ENCODE measurements at places on chromosomes 2 and 18. TPM values are rescaled to one million over a fixed set of nuclear protein-coding genes. Genes with fewer than 3 reads are reported as not detected.

GRCh38 chr2:61178603-61179545 lies 16.9 kb downstream of the C2orf74 start:
- H3K36me3 ChIP-seq: peaks cover 52% of the 10 kb centered on the region
- peak overlapping the region; percentile 94 for H3K27ac ChIP-seq
- H3K4me1 ChIP-seq: peaks cover 57% of the 10 kb centered on the region

GRCh38 chr2:220887271-220887870 lies 684.7 kb downstream of the EPHA4 start:
- no peak overlapping the region for H3K4me3 ChIP-seq
- H3K4me1 ChIP-seq: no peaks in the 10 kb centered on the region
- no peaks in the 10 kb centered on the region for H3K36me3 ChIP-seq
- H3K27ac ChIP-seq: no peak overlapping the region
- no peaks in the 10 kb centered on the region for H3K27me3 ChIP-seq

- no peak overlapping the region for H3K27ac ChIP-seq
- peaks cover 6% of the 10 kb centered on the region for H3K4me1 ChIP-seq
- H3K4me3 ChIP-seq: no peak overlapping the region
- peak; percentile 2 for DNase-seq
- H3K27me3 ChIP-seq: no peaks in the 10 kb centered on the region
- peaks cover 38% of the 10 kb centered on the region for H3K36me3 ChIP-seq
These were observed 108.4 kb downstream of the ALMS1 start for GRCh38 chr2:73494031-73494430.

DNA sequence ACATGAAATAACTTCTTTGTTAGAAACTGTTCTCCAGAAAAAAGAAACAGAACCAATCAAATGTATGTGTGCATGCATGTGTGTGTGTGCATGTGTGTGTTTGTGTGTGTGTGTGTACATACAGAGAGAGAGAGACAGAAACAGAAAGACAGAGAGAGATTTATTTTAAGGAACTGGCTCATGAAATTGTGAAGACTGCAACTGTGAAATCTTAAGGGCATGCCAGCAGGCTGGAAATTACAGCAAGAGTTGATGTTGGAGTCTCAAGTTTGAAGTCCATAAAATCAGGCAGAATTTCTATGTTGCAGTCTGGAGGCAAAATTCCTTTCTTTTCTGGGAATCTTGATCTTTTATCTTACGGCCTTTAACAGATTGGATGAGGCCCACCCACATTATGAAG lies 168.9 kb upstream of the CDH20 start:
- no peaks in the 10 kb centered on the region for H3K4me1 ChIP-seq
- no peaks in the 10 kb centered on the region for H3K36me3 ChIP-seq
- no peak overlapping the region for H3K4me3 ChIP-seq
- H3K27ac ChIP-seq: no peak overlapping the region

DNA sequence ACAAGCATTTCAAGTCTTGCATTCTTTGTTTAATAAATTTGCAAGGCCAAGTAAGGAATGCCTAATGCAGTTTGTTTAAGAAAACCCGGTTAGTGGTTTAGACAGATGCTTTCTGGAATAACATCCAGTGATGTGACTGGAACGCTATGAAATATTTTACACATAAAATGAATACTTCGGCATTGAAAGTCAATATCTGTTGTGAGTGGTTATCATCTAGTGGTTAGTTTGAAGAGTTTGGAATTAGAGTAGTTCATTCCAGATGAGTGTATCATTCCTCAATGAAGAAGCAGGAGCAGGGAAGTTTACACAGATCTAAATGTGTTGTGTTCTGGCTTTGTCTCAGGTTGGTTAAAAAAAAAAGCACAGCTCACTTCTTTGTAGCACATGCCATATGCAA lies 608.0 kb upstream of the PIK3C3 start:
- no peaks in the 10 kb centered on the region for H3K36me3 ChIP-seq
- H3K4me3 ChIP-seq: no peak overlapping the region

DNA sequence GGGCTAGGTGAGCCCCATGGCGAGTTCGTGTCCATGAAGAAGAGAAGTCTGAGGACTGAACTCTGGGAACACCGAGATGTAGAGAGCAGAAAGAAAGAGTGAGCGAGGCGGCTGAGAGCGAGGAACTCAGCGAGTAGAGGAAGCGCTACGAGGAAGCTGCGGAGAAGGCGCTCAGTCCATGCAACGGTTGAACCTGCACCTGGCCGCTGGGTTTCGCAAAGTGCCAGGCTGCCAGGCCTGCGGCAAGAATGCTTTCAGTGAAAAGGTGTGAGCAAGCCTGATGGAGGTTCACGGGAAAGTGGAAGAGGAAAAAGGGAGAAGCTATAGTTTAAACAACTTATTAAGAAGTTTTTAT lies 251.0 kb upstream of the TMEM200C start:
- DNase-seq: no peak
- H3K4me1 ChIP-seq: no peaks in the 10 kb centered on the region
- no peak overlapping the region for H3K27ac ChIP-seq
- no peaks in the 10 kb centered on the region for H3K27me3 ChIP-seq
- no peak overlapping the region for H3K4me3 ChIP-seq

- no peak overlapping the region for H3K27ac ChIP-seq
- peaks cover 20% of the 10 kb centered on the region for H3K4me1 ChIP-seq
- no peaks in the 10 kb centered on the region for H3K27me3 ChIP-seq
- no peak overlapping the region for H3K4me3 ChIP-seq
- peaks cover 6% of the 10 kb centered on the region for H3K36me3 ChIP-seq
- DNase-seq: no peak
These were observed 28.1 kb downstream of the CAMKMT start for GRCh38 chr2:44389895-44390294.

GRCh38 chr18:25639596-25639995 lies 287.6 kb upstream of the ZNF521 start:
- H3K36me3 ChIP-seq: no peaks in the 10 kb centered on the region
- no peak for DNase-seq
- no peak overlapping the region for H3K27ac ChIP-seq
- no peaks in the 10 kb centered on the region for H3K4me1 ChIP-seq
- no peaks in the 10 kb centered on the region for H3K27me3 ChIP-seq

- no peaks in the 10 kb centered on the region for H3K36me3 ChIP-seq
- no peak for DNase-seq
- no peaks in the 10 kb centered on the region for H3K4me1 ChIP-seq
- H3K27ac ChIP-seq: no peak overlapping the region
- no peak overlapping the region for H3K4me3 ChIP-seq
- no peaks in the 10 kb centered on the region for H3K27me3 ChIP-seq
These were observed 61.2 kb upstream of the LRRTM1 start for GRCh38 chr2:80365762-80366161.

GRCh38 chr2:49490710-49491109 lies 336.4 kb upstream of the FSHR start:
- no peaks in the 10 kb centered on the region for H3K4me1 ChIP-seq
- no peak overlapping the region for H3K4me3 ChIP-seq
- no peaks in the 10 kb centered on the region for H3K36me3 ChIP-seq
- H3K27ac ChIP-seq: no peak overlapping the region

DNA sequence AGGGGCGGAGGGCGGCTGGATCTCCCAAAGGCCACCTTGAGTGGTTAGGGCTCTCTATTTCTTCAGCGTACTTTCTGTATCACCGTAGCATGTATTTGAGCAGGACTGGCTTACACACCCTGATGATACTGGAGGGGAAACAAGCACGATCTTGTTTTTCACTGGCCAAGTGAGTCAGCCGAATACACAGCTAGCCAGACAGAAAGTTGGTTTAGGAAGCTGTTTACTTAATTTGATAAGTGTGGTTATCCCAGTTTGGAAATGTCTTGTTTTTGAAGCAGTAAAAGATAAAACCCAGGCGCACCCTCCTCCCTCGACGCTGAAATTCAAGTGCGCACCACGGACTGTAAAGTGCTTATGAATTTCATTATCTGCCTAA lies 582 bp downstream of the RIOK3 start:
- peaks cover 18% of the 10 kb centered on the region for H3K36me3 ChIP-seq
- peaks cover 48% of the 10 kb centered on the region for H3K4me1 ChIP-seq
- no peaks in the 10 kb centered on the region for H3K27me3 ChIP-seq
- H3K27ac ChIP-seq: peak overlapping the region; percentile 93
- H3K4me3 ChIP-seq: peak overlapping the region; percentile 98

DNA sequence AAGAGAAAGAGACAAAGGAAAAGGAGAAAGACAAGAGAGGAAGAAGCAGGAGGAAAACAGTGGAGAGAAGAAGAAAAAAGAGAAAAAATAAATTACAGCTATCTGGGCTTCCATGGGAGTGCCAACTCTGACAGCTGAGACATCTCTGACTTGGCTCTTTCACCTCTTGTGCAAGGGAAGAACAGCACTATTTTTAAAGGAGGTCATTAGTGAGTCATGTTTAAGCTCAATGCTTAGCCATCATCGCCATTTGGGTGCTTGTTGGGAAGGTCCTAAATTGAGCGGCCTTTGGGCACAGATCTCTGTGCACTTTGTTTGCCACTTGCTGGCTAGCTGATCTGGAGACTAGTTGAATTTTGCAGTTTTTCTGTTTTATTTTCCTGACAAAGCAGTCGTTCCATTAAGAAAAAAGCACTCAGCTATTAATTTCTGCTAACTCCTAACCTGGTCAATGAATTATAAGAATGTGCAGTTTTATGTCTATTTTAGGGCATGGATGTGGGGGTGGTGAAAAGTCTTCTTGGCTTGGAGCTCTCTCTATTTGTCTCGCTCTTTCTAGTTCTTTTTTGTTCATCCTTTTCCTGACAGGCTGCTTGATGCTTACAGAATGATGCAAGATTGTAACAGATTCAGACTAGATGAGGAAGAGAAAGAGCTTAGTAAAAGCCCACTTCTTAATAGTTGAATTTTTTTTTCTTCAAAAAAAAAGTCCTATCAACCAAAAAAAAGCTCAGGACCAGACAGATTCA lies 231.5 kb downstream of the SLC8A1 start:
- no peaks in the 10 kb centered on the region for H3K4me1 ChIP-seq
- H3K36me3 ChIP-seq: no peaks in the 10 kb centered on the region
- DNase-seq: no peak
- no peak overlapping the region for H3K4me3 ChIP-seq
- no peaks in the 10 kb centered on the region for H3K27me3 ChIP-seq

DNA sequence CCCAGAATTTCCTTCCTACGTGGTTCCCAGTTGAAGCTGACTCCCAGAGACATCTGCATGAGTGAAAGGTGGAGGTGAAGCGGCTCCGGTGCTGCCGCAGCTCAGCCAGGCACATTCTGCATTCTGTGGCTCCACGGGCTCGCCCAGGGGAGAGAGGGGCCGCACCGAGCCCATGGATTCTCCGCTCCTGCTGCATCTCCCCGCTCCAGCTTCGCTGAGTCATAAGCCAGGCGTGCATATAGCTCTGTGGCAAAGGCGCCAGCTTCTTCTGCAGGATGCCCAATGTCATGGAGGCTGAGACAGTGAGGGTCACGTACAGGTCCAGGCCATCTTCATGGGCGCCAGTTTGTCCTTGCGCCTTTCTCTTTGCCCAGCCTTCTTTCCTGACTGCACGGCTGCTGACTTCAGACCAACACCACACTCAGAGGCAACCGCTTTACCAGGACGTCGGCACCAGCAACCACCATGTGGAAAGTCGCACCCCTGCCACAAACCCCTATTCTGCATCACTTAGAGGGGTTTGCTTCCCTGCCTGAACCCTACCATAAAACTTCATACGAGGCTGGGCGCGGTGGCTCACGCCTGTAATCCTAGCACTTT lies 215.7 kb downstream of the MGAT5 start:
- no peak overlapping the region for H3K27ac ChIP-seq
- H3K4me3 ChIP-seq: no peak overlapping the region
- H3K4me1 ChIP-seq: no peaks in the 10 kb centered on the region
- no peak for DNase-seq

DNA sequence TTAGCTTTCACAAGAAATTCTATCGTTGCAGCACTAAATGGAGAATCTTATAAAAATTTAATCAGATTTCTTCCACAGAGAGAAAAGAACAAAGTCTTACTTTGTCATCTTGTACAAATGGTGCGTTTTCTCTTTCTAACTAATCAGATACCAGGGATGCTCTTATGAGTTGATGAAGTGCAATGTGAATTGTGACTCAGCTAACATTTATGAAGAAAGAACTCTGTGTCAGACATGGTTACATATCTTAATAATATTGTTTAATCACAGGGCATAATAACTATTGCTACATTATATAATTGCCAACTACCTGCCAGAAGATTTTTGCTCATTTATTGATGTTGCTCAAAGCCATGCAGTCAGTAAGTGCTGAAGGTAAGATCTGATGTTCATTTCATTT lies 465.0 kb downstream of the CCDC85A start:
- no peak overlapping the region for H3K4me3 ChIP-seq
- H3K36me3 ChIP-seq: no peaks in the 10 kb centered on the region
- no peaks in the 10 kb centered on the region for H3K4me1 ChIP-seq
- no peaks in the 10 kb centered on the region for H3K27me3 ChIP-seq
- DNase-seq: no peak

- peaks cover 5% of the 10 kb centered on the region for H3K27me3 ChIP-seq
- no peak overlapping the region for H3K27ac ChIP-seq
- H3K4me1 ChIP-seq: no peaks in the 10 kb centered on the region
- no peaks in the 10 kb centered on the region for H3K36me3 ChIP-seq
- DNase-seq: no peak
These were observed 48.4 kb upstream of the IGFBP5 start for GRCh38 chr2:216743781-216744180.

DNA sequence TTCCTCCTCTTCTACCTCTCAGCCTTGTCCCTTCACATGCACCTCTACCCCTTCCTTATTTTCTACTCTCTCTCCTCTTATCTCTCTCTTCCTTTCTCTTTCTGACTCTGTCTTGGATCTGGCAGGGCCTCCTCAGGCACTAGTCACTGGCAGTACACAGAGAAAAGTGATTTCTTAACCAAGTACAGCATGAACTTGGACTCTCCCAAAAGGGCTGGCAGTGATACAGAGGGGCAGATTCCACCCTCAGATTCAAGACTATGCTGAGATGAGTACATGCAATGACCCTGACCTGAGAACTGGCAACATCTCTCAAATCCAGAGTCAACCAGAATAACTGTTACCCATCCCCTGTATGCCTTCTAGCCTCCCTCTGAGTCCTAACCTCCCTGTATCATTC lies 4.3 kb downstream of the AOX1 start:
- H3K4me3 ChIP-seq: no peak overlapping the region
- no peak for DNase-seq
- no peaks in the 10 kb centered on the region for H3K36me3 ChIP-seq
- peaks cover 4% of the 10 kb centered on the region for H3K4me1 ChIP-seq
- no peak overlapping the region for H3K27ac ChIP-seq

The COL6A3 gene
- 4.0 TPM for total RNA-seq

The AP1S3 gene
- 6.6 TPM for total RNA-seq

The DOK6 gene
- total RNA-seq: not detected

The TNS1 gene
- 2.0 TPM for total RNA-seq

The CTNNA2 gene
- total RNA-seq: not detected

The ANKRD30BL gene
- total RNA-seq: not detected

The KIAA2012 gene
- total RNA-seq: not detected

The KCNIP3 gene
- not detected for total RNA-seq

The PRKAG3 gene
- not detected for total RNA-seq

The SCN9A gene
- total RNA-seq: not detected

All from activated CD8-positive, alpha-beta T cell treated with anti-CD3 and anti-CD28 coated beads for 36 hours (primary cell).